Midbrain (tissue), 1 donor: ENCODE measurements at places on chromosomes 12 and 14.

GRCh38 chr12:120368789-120369602 lies at the start of gene MSI1:
Gene MSI1, minus strand, starts transcription at chr12:120369164. Its CDS starts 73 bp downstream, at chr12:120369091.
- DNase-seq, result peak; percentile 12

- DNase-seq, result no peak
Measured at GRCh38 chr14:101879529-101880336, 84.6 kb upstream of the DYNC1H1 start.

DNA sequence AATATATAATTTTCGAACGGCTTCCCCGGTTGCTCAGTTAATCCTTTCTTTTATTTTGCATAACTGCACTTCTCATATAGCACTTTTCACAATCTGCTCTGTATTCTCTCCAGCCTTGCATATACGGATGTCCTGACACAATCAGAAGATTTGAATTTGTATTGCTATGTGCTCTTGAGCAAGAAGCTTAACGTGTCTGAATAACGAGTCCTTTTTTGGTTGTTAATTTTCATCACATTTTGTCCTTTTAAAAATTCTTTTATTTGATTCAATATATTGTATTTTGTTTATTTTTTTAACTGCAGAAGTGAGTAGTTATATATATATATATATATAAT lies 17.6 kb downstream of the A2M start:
- DNase-seq, result no peak

GRCh38 chr12:1779783-1780182 lies 40.6 kb upstream of the LRTM2 start:
- DNase-seq, result peak; percentile 71

DNA sequence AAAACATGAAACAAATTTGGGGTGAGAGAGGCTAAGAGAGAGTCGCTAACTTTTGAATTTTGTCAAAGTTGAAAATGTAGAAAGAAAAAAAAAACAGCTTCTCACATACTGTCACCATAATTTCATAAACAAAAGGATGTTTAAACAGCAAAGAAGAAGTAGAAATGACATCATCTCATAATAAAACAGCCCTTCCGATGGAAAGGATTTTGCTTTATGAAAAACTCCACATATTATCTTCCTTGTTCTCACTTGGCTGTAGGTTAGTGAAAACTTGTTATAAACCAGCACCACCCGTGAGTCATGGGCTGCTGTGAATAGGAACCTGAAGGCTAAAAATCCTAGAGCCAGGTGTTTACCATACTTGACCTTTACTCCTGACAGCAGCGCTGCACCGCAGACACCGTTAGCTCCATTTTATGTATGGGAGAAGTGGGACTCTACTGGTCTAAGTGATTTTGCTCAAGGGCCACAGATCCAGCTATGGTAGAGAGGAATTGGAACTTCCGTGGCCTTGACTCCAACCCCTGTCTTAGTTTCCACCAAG lies 63.0 kb upstream of the VRK1 start:
- DNase-seq, result no peak

DNA sequence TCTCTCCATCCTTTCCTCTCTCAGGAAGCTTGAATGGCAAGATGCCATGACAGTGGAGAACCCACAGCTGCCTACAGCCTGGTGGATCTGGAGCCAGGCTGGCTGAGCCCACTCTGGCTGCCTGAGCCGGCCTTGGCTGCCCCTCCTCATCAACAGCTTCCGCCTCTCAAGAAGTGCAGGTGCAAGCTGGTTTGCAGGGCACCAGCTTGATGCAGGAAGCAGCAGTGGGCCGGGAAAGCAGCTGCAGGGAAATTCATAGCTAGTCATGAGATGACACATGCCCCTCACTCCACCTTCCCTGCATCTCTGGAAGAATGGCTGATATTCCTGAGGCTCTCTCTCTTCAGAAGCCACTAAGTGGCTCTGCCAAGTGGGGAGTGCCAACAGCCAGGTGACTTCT lies 289.1 kb downstream of the RPS29 start:
- no peak for DNase-seq

- no peak for DNase-seq
Measured at GRCh38 chr14:51328772-51329353, 88.8 kb downstream of the TMX1 start.

DNA sequence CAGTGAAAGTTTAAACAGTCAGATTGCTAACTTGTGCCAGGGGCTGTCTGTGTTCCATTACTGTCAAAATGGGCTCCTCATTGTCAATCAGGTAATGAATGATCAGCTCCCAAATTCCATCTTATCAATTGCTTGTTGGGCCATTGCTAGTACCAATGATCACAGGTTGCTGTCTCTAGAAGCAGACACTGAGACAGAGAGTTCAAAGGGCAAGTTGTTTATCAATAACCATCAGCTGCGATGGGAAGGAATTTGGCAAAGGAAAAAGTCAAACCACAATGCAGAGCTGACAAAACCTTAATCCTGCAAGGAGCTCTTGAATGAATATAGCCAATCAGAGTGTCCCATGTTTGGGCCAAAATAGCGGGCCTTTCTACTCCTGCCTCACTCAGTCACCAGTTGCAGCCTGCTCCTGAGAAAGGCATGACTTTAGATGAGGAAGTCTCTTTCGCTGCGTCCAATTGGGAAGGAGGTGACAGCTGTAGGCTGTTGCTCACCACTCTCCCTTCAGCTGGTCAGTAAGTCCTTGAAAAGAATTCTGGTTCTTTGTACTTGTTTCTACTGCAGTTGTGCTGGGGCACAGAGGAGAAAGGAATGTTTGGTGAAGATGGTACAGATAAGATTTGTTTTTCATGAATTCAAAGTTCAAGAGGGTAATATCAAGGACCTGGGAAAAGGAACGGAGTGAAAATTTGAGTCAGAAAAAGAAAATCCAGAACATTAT lies 179.2 kb upstream of the PDE3A start:
- no peak for DNase-seq

DNA sequence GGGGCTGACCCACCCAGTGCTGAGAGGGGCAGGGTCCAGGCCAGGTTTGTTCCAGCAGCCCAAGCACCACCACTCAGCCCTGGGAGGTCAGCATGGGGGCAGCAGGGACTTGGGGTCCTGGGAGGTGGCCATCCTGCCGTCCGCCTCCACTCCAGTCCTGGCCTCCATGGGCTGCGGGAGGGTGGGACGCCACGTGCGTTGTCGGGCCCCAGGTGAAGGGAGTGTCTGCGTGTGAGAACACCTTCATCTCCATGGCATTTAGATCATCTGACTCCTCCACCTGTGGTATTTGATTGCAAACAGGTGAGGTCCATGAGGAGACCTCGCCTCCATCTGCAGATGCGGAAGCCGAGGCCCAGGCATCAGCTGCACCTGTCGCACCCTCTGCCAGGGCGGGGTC lies 44.1 kb downstream of the FBRSL1 start:
- no peak for DNase-seq

- DNase-seq, result no peak
Measured at GRCh38 chr12:114852976-114853529, 169.1 kb upstream of the TBX3 start.

GRCh38 chr12:93379326-93379980 lies 1.7 kb downstream of the NUDT4 start:
- DNase-seq, result peak; percentile 43

DNA sequence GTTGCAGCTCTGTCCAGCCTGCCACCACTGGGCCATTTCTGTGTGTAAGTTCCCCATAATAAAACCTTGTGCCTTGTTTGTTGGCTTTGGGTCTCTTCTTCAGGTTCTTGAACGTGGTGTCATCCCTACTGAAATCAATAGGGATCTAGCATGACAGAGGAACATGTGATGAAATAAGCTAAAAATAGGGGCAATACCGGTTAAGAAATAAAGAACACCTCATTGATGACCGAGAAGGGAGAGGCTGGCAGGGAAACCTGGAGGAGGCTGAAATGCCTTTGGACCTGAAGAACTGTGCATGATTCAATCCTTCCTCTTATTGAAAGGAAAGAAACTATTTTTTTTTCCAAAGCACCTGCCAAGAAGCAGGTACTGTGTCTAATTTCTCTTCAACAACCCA lies 172.3 kb downstream of the PPM1H start:
- no peak for DNase-seq

- DNase-seq, result no peak
Measured at GRCh38 chr12:67991158-67991557, 1.9 kb downstream of the IFNG-AS1 start.

DNA sequence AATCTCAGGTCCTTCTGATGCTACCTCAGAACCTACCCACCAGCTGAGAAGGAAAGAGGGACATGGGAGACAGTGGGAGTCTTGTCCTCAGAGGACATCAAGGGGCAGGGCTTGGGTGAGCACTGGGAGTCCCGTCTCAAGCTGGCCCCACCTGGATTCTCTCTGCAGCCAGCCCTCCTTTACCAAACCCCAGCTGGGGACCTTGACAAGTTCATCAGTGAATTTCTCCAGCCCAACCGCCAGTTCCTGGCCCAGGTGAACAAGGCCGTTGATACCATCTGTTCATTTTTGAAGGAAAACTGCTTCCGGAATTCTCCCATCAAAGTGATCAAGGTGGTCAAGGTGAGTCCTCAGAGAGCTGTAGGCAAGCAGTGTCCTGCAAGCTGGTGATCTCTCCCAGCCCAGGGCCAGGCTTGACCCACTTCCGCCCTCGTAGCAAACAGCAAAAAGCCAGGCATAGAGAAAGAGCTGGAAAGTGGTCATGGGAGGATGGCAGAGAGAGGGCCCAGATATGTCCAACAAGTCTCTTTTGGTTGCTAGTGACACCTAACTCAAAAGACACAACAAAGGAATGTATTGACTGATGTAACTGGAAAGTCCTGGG lies 14.2 kb upstream of the OAS2 start:
- no peak for DNase-seq

GRCh38 chr12:66270613-66271012 lies 31.7 kb upstream of the HELB start:
- DNase-seq, result no peak

DNA sequence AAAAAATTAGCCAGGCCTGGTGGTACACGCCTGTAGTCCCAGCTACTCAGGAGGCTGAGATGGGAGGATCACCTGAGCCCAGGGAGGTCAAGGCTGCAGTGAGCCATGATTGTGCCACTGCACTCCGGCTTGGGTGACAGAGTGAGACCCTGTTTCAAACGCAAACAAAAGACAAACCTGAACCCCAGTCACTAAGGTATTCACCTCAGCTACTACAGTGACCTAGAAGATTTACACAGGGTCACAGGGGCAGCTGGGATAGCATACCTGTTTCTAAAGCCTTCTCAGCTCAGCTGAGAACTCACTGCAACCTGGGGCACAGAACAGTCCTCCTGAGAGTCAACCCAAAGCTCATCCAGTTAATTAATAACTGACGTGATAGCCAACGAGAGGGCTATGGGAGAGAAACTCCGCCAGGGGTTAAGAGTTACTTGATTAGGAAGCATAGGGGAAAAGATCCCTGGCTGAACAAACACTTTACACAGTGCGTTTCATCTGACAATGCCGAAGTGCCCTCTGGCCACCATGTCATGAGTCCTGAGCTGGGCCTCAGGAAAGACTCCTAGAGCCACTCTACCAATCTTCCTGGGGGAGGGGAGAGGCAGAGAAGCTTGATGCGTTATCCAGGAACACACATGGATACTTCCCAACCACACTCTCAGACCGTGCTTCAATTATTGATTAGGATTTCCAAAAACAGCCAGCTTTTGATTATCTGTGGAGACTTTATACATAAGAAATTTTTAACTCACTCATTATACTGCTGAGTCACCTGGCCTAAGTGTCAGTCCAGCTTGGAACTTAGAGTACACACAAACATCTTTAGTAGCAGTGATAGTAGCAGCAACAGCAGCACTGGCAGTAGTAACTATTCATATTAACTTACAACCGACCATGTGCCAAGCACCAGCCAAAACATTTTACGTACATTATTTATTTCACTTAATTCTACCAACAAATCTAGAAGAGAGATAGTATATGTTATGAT lies 48.2 kb downstream of the FOXN3 start:
- DNase-seq, result no peak
